ENCODE measurements at places on chromosomes 7 and 10.
A peak's percentile ranks its signal among the peaks of the same experiment; 100 is the strongest.

DNA sequence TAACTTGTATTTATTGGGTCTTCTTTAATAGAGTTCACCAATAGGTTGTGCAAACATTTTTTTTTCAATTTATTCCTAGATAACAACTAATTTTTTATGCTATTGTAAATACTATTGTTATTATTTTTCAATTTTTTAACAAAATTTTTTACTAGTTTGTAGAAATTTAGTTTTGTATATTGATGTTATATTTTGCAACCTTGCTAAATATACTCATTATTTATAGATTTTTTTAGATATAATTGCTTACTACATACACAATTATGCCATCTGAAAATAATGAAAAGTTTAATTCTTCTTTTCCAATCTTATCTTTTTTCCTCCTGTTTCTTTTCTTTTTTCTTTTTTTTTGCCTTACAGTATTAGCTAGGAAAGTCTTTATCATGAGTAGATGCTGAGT, 216.9 kb downstream of the SLC25A13 start:
- no peak for DNase-seq

GRCh38 chr7:54898659-54899340, 120.0 kb upstream of the EGFR start:
- DNase-seq: no peak

- no peak for DNase-seq
These were observed 187.0 kb downstream of the PPP1R17 start for GRCh38 chr7:31873816-31874597.

DNA sequence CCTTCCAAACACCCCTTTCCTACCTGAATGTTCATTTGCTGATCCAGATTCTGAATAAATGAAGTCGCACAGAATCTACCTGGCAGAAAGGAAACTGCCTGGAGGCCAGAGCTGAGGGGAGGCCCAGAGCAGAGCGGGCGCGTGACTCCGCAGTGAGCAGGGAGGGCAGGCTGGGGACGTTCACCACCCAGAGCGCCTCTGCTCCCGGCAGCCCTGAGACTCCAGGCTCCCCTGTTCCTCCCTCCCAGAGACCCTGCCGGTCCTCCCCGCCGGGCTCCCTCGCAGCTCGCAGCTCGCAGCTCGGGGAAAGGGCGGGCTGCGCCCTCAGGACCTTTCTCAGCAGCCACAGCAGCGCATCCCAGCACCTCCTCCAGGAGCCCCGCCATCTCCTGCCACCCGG, 176.7 kb upstream of the ZNF32 start:
- no peak for DNase-seq

DNA sequence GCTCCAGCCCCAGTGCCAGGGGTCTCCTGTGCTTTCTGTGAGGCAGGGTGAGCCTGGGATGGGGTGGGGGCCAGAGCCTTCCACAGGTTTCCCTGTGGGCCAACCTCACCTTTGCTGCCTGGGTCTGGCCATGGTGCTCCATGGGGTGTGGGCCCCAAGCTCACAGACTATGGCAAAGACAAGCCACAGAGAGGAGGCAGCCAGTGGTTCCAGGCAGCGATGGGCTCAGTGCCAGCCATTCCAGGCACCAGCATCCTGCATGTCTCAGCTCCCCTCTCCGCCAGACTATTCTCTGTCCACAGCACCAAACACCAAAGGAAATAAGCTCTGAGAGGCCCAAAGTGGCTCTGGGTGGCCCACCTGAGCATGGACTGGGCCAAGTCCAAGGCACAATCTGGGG, 133.5 kb downstream of the PTPN20 start:
- DNase-seq: no peak

DNA sequence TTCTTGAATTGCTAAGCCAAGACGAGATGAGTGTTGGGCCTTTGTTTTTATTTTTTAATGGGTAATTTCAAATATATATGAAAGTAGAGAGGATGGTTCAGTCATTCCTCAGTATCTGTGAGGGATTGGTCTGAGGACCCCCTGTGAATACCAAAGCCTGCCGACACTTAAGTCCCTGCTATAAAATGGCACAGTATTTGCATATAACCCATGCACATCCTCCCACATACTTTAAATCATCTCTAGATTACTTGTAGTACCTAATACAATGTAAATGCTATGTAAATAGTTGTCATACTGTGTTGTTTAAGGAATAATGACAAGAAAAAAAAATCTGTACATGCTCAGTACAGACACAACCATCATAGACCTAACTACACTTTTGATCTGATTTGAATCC, 73.4 kb downstream of the NOD1 start:
- no peak for DNase-seq

DNA sequence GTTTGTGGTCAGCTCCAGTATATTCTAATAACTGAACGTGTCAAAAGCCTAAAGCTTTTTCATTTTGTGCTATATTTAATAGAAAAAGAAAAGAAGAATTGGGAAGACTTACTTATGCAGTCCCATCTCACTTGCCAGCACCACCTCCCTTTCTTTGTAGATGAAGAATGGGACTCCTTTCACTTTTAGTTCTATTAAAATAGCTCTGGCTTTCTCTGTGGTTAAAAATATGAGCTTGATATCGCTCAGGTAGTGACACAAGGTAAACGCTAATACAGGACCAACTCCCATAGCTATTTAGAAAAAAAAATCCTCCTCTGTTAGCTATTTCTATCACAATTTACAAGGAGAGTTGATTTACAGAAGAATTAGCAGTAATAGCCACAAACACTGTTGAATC, 176.8 kb downstream of the PDE1C start:
- DNase-seq: no peak

DNA sequence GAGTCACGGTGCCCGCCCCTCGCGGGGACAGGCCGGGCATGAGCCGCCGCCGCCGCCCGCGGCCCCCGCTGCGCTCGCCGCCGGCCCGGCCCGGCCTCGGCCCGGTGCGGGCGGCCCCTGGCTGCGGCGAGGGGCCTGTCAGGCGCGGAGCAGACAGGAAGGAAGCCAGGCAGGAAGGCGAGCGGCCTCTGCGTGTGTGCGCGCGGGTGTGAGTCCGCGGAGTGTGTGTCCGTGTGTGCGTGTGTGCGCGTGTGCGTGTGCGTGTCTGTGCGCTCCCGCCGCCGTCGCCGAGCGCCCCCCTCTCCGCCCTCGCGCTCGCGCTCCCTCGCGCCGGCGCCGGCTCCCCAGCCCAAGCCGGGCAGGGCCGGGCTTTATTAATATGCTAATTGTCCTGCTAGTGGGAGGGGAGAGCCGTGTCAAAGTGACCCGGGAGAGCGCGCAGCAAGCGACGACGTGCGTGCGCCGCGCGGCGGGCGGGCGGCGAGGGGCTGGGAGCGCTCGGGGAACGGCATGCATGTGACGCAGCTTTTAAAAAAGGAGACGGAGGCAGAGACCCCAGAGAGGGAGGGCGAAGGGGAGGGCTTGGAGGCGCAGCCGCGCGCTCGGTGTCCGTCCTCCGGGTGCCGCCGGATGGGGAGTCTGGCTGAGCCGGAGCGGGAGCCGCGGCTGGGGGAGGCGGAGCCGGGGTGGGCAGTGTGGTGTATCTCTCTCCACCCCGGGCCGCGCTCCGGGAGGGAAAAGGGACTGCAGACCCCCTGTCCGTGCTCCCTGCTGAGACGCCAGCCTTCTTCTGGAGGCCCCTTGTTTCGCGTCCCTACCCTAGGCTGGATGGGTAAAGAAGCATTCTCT, at the start of gene LDB1:
Gene LDB1 (minus strand): TSS at position 227 of the 849 bp plus-strand sequence. CDS start 258 bp downstream, outside the sequence.
- DNase-seq: peak; percentile 78

DNA sequence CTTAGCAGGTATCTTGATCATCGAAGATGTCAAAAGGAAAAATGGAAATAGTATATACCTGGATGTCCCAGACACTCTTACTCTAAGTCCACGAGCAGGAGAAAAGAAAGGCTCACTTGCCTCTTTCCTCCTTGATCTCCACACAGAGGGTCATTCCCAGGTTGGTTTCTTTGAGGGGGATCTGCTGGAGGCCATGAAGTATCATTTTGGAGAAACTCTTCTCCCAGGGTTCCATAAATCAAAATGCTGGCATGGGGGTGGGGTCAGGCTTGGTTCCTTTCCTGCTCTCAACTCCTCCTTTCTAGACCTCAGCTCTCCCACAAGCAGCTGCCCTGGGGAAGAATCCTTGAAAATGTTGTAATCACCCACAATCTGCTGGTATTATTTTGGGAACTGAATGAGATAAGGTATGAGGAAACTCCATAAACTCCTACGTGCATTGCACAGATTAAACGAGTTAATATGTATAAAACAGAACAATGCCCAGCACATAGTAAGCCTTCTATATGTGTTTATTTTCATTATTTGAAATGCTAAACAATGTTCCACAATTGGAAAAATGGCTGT, 54.4 kb downstream of the PRKCQ start:
- no peak for DNase-seq

DNA sequence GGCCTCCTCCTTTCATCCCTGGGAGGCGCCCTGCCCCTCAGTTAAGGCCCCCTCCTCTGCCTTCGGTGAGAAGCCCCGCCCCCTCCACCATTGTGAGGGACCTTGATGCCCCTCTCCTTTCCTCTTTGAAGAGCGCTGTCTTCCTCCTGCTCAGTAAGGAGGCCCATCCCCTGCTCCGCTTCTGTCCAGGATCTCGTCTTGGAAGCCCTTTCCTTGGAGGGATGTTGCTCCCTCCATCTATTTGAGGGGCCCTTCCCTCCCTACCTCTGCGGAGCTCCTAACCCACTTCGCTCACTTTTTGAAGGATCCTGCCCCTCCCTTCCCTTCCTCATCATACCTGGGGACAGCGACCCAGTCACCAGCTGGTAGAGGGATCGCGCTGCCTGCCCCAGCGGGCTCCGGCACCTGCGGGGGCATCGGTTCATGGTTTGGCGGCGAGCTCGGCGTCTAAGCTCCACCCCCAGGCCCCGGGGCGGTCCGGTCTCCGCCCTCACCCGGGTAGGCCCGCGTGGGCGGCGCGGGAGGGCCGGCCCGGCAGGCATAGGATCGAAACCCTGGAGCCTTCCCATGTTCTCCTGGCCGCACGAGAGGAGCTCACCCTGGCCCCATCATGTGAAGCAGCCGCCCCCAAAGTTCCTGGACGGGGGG, 4.1 kb downstream of the KCNIP2 start:
- peak; percentile 6 for DNase-seq

DNA sequence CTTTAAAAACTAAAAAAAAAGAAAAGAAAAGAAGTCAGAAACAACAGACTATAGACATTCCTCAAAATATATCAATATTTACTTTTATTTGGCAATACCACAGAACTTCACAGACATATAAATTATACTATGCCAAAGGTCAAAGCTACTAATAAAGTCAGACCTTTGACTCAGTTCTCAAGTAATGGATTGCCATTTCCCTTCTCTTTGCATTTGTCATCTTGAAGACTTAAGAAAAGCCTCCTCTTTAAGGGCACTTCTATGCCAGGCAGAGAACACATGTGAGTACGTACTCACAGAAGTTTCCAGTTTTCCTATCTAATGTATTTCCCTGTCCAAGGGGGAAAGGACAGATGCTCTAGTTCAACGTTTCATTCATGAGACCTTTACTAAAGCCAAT, 37.6 kb downstream of the TNPO3 start:
- no peak for DNase-seq

DNA sequence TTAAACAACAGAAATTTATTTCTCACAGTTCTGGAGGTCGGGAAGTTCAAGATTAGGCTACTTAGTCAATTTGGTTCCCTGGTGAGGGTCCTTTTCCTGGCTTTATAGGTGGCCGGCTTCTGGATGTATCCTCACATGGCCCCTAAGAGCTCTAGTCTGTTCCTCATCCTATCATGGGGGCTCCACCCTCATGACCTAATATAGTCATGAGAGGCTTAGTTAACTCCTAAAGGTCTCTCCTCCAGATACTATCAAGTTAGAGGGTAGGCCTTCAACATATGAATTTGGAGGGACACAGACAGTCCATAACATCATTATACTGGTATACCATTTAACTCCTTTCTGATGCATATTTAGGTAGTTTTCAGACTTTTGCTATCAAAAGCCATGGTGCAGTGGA, 7.6 kb downstream of the MAPK8 start:
- no peak for DNase-seq

DNA sequence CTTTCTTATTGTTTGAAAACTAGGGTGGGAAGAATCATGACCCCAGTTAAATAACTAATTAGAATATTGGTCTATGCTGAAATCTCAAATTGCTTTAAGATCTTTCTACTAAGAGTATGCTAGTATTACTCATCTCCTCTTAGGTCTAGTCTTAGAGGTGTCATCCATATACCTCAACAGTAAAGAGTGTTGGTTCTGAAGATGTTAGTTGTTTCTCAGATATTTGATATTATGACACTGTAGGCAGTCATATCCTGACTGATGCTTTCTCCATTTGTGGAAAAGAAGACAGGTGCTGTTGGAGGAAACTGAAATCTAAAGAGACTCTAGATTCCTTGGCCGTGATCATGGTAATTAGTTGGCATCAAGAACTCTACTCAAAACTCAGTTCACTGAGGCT, 21.2 kb downstream of the BPGM start:
- DNase-seq: no peak

DNA sequence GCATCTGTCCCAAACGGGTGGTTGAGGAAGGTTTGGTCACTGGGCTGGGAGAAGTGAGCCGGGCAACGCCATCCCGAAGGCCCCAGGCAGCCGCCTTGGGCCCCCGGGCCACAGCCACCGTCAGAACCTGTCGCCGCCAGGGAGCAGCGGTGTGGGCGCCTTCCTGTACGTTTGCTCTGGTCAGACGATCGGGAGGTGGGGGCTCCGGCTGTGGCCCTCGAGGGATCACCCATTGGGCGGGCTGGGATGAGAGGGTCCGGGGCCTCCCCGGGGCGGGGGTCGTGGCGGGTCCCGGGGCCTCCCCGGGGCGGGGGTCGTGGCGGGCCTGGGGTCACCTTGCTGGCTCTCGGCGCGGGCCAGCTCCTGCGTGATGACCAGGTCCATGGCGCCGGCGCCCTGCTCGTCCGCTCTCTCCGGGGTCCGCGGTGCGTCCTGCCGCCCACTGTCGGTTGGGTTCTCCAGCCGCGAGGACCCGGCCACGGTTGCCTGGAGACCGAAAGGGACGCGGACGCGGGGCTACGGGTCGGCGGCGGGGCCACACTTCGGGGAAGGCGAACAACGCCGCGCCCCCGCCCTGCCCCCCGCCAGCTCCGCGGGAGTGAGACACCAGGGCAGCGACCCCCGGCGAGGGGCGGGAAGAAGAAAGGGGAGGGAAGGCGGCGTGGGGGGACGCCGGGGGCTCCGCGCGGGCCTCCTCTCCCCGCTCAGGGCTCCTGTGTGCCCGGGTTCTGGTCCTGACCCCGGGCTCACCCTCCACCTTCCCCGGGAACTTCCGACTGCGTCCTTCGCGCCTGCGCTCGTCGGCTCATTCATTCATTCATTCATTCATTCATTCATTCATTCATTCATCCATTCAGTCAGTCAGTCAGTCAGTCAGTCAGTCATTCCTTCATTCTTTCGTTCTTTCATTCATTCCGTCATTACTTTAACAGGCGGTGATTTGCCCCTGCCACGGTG, at the start of gene CFAP46:
Gene CFAP46 (minus strand): TSS at position 470 of the 957 bp plus-strand sequence. CDS start 86 bp downstream, at position 384.
- DNase-seq: no peak

- DNase-seq: no peak
These were observed 2.8 kb upstream of the TRIP6 start for GRCh38 chr7:100864263-100864845.

- DNase-seq: no peak
These were observed 18.1 kb upstream of the PAXIP1 start for GRCh38 chr7:155020996-155021395.
